Thymus (tissue), 14 donors: ENCODE measurements at places on chromosomes 4 and X. TPM values are rescaled to one million over a fixed set of nuclear protein-coding genes. Genes with fewer than 3 reads are reported as not detected.
A peak's percentile ranks its signal among the peaks of the same experiment; 100 is the strongest.

GRCh38 chr4:126756050-126756829, 876.5 kb upstream of the INTU start:
- H3K27me3 ChIP-seq: no peaks in the 10 kb centered on the region
- H3K4me1 ChIP-seq: no peaks in the 10 kb centered on the region
- H3K27ac ChIP-seq: no peak overlapping the region
- DNase-seq: no peak
- no peak overlapping the region for H3K4me3 ChIP-seq

DNA sequence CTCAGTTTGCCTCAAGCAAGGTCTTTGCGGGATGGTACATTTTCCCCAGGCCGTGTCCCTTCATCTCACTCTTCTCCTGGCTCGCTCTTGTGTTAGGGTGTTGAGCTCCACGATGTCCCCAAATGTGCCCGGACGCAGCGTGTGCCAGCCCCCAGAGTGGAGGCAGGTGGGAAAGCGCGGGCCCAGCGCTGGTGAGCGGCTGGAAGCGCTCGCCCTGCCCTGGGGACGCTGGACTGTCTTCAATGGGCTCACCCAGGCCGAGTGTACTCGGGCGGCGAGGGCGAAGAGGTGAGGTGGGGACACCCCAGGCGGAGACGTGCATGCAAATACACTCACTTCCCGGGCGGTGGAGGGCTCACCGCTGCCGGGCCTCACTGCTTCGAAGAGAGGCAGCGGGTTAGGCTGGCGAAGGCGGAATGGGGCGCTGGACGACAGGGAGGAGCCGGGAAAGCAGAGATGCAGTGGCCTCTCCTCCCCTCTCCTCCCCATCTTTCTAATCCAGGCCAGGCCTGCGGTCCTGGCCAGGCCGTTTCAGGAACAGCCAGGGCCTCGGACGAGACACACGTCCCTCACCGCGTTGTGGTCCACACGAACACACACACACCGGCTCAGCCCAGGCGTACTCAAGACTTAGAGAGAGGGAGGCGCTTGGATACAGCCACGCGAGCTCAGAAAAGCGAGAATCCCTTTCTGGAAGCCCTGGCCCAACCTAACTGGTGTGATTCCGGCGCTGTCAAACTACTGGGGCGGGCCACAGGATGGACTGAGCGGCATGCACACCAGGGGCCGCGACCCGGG, 2.2 kb downstream of the NKX6-1 start:
- H3K36me3 ChIP-seq: no peaks in the 10 kb centered on the region
- peaks cover 29% of the 10 kb centered on the region for H3K4me1 ChIP-seq
- H3K27ac ChIP-seq: no peak overlapping the region
- H3K4me3 ChIP-seq: no peak overlapping the region
- DNase-seq: no peak

GRCh38 chrX:103376118-103376978, at the start of gene BEX3:
Gene BEX3 (plus strand): TSS chrX:103376538. CDS start chrX:103377522, 984 bp downstream.
- peaks cover 3% of the 10 kb centered on the region for H3K4me1 ChIP-seq

GRCh38 chr4:169050284-169050683, 40.2 kb upstream of the CBR4 start:
- H3K36me3 ChIP-seq: no peaks in the 10 kb centered on the region
- no peak overlapping the region for H3K4me3 ChIP-seq
- DNase-seq: no peak
- no peaks in the 10 kb centered on the region for H3K4me1 ChIP-seq

GRCh38 chrX:100880368-100880767, 6.2 kb upstream of the NOX1 start:
- H3K27ac ChIP-seq: no peak overlapping the region
- H3K27me3 ChIP-seq: no peaks in the 10 kb centered on the region
- H3K4me1 ChIP-seq: no peaks in the 10 kb centered on the region
- H3K4me3 ChIP-seq: no peak overlapping the region
- H3K36me3 ChIP-seq: no peaks in the 10 kb centered on the region

DNA sequence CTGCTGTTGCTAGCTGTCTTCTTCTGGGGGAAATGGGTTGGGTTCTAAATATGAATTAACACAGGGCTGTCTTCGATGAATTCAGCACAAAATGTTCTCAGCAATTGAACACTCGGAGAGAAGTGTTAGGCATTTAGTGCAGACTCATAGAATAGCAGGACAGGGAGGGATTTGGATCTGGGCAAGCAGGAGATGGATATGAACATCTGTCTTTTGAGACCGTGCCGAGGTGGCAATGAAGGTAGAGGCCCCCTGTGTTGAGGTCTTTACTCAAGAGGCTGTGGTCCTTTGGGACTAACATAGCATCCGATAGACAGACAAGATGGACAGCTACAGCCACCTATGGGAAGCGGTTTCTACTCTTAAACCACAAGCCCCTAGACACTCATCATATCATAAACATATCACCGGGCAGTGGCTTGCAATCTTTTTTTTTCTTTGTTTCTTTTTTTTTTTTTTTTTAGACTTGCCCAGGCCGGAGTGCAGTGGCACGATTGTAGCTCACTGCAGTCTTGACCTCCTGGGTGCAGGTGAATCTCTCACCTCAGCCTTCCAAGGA, 6.7 kb downstream of the CD99 start:
- peaks cover 88% of the 10 kb centered on the region for H3K4me1 ChIP-seq
- peak overlapping the region; percentile 61 for H3K27ac ChIP-seq
- H3K4me3 ChIP-seq: peak overlapping the region; percentile 97
- no peak for DNase-seq
- H3K36me3 ChIP-seq: peaks cover 62% of the 10 kb centered on the region

- no peaks in the 10 kb centered on the region for H3K27me3 ChIP-seq
- H3K36me3 ChIP-seq: no peaks in the 10 kb centered on the region
- DNase-seq: no peak
- H3K27ac ChIP-seq: no peak overlapping the region
- H3K4me1 ChIP-seq: no peaks in the 10 kb centered on the region
- no peak overlapping the region for H3K4me3 ChIP-seq
These were observed 27.6 kb upstream of the DCHS2 start for GRCh38 chr4:154519214-154519613.

Gene CCNQ
- total RNA-seq: 21.1 TPM

Gene XAGE1A
- total RNA-seq: not detected

Gene ETDA
- total RNA-seq: not detected

Gene JCHAIN
- 48.5 TPM for total RNA-seq

Gene UGT2B17
- 0.28 TPM for total RNA-seq
